ENCODE measurements at places on chromosomes 7 and 10.

- no peak for DNase-seq
Observed at GRCh38 chr10:101308051-101308450, 45.9 kb upstream of the BTRC start.

DNA sequence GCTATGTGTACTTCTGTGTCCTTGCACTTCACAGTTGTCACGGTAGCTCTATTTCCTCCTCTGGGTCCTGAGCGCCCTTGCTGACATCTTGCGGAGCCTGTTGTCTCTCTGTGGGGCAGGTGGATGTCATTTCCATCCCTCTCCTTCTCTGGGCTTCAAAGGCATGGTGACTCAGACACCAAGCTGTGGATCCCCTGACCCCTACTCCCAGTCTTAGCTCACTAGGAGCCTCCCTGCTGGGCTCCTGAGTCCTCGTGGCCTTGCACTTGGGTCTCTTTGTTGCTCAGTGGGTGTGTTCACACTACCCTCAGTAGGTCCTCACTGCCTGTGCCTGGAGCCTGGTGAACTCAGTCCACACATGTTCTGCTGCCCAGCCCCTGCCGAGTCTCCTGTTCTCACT lies 100.3 kb upstream of the PAX2 start:
- DNase-seq: no peak

- DNase-seq: no peak
Observed at GRCh38 chr7:6375348-6376101, 72.2 kb downstream of the DAGLB start.

DNA sequence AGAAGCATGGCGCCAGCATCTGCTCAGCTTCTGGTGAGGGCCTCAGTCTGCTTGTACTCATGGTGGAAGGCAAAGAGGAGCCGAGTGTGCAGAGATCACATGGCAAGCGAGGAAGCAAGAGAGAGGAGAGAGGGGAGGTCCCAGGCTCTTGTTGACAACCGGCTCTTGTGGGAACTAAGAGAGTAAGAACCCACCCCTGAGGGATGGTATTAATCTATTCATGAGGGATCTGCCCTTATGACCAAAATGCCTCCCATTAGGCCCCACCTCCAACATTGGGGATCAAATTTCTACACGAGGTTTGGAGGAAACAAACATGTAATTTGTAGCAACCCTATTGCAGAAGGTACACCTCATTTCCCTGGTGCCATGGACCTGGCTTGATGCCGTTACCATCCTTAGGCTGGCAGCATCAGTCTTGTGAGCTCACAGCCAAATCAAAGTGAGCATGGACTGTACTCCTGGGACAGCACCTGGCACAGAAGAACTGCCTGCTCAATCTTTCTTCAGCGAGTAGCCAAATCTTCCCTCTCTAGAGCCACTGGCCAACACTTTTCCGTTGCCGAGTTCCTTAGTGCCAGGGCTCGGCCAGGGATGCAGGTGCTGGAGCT lies 6.5 kb downstream of the BTBD16 start:
- no peak for DNase-seq

DNA sequence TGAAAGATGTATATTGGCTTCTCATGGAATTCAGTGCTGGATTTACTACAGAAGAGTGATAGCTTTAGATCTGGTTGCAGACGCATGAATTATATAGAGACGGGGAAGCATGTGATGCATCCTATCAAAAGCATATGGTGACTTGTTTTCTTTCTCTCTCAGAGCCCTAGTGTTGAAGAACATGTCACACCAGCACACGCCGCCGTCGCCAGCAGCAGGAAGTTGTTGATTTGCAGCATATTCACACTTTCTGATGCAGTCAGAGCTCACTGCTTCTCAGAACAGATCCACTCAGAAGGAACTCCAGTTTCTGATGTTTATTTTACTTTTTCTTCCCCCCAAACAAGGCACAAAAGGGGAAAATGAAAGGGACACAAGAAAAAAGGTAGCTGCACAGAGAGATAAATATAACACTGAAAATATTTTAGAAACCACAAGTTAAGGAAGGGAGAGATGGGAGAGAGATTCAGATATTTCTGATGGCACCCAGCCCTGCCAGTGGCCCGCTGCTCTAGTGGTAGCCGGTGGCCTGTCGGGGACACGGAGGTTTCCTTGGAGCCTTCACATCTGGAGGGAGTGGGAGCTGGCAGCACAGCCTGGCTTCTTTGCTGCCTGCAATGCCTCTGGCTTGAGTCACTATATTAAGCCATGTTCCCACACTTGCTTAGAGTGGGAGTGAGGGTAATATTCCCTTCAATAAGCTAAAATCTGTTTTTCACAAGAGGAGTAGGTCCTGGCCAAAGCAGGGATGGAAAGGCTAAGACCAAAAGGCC lies 123.2 kb downstream of the NRP1 start:
- peak; percentile 45 for DNase-seq

DNA sequence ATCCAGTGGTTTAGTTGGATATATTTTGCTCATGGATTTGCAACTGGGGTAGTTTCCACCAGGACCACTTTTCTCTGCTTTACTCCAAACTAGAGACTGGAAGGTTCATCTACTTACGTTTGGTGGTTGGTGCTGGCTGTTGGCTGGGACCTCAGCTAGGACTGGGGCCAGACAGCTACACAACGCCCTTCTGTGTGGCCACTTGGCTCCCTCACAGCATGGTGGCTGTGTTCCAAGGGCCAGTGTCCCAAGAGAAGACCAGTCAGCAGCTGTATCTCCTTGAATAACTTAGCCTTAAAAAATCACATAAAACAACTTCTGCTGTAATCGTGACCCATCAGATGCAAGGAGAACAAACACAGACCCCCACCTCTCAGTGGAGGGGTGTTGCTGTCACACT lies 4.2 kb upstream of the KCNH2 start:
- DNase-seq: no peak

GRCh38 chr10:30036811-30037210 lies 22.6 kb downstream of the JCAD start:
- no peak for DNase-seq

- DNase-seq: no peak
Observed at GRCh38 chr7:82430500-82431465, 12.8 kb downstream of the CACNA2D1 start.

GRCh38 chr7:22675421-22675820 lies 51.6 kb upstream of the IL6 start:
- no peak for DNase-seq

DNA sequence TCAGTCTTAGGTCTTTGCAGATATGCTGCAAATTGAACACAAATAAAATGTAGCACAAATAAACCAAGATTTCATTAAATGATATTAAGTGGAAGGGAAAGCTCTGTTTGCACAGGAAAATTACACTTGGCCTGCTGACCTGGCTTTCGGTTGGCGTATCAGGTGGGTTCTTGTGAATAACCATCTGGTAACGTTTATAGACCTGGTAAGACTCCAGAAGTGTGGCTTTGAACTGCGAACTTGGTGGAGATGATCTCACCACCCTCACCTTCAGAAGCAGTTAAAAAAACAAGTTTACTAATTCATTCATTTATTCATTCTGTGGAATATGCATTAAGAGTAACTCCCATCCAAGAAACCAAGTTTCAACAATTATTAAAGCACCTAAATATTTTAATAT lies 28.1 kb downstream of the ATE1 start:
- no peak for DNase-seq

DNA sequence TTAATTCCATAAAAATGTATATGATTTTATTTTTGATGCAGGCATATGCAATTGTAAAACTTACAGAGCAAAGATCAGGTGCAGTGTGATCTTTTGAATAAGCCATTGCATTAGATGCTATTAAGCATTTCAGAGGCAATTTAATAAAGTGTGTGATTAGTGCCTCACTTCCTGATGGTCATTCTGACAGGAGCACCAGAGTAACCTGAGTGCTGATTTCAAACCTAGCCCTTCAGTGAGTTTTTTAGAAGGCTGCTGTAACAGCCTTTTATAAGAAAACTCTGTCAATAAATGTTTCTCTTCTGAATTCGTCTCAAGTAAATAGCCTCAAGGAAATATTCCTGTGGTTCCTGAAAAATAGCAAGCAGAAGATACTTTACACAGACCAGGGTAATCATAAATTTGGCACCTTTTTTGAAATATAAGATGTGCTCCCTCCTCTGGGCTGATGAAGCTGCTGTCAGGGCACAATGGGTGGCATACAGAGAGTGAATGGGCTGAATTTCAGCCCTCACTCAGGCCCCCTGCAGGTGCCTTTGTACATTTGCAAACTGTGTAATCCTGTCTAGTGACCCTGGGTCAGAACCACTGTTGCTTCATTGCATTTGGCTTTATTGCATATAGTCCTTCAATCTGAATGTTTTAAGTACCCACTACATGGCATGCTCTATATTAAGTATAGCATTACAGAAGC lies 193.7 kb upstream of the CSTF2T start:
- no peak for DNase-seq

DNA sequence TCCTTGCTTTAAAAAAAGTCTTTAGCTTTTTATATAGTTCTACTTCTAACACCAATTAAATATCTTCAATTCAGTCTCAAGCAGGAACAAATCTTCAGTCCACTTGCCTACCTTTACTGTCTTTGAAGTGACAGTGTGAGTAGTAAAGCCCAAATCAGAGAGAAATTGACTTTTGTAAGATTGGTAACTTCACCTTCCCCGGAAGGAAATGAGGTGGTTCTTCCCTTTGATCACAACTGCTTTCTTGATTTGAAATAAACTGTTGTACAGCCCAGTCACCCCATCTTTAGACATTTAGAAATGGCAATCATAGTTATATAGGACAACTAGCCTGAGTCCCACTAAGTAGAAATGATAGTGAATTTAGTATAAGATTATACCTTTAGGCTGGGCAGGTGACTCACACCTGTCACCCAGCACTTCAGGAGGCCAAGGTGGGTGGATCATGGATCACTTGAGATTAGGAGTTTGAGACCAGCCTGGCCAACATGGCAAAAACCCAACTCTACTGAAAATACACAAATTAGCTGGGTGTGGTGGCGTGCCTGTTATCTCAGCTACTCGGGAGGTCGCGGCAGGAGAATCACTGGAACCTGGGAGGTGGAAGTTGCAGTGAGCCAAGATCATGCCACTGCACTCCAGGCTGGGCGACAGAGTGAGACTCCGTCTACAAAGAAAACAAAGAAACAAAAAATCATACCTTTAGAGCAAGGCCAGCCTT lies 4.7 kb downstream of the FAS start:
- no peak for DNase-seq

DNA sequence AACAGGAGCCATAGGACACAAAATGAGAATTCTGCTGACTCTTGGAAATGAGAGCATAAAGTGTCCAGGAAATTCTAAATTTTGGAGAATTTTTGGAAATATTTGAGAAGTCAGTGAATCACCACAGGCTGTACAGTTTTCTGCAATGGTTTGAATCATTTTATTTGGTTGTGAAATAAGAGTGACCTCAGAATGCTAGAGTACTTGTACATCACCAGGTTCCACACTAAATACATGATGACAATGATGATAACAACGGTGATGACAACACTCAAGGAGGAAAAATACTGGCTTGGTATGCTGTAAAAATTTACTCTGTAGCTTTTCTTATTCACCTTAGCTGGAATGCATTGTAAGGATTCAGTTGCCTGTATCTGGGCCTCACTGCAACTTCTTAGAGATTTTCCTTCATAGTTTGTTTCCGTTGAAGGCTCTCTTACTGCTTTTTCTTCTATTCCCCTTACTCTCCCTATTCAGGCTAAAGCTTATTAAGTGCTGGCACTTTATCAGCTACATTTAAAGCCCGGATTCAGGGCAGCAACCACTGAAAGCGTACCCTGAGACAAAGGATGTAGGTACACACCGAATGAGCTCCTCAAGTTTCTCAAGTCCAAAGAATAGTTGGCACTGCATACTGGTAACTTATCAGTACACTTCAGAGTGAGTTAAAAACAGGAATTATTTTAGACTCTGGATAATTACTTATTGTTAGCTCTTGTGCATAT lies 30.2 kb upstream of the NME8 start:
- DNase-seq: no peak

DNA sequence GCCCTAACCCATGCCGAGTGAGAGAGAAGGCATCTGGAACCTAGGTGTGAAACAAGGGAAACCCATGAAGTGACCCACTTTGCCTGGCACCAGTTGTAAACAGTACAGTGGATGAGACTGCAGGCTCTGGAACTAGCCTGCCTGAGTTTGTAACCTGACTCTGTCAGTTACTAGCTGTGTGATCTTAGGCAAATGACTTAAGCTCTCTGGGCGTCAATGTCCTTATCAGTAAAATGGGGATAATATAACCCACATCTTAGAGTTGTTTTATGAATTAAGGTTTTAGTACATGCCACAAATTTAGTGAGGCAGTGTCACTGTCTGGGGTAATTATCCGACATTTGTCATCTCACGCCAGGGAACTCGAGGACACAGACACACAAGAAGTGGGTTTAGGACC lies 82.9 kb upstream of the AGK start:
- DNase-seq: no peak

GRCh38 chr10:18235477-18235876 lies 95.3 kb downstream of the CACNB2 start:
- no peak for DNase-seq

DNA sequence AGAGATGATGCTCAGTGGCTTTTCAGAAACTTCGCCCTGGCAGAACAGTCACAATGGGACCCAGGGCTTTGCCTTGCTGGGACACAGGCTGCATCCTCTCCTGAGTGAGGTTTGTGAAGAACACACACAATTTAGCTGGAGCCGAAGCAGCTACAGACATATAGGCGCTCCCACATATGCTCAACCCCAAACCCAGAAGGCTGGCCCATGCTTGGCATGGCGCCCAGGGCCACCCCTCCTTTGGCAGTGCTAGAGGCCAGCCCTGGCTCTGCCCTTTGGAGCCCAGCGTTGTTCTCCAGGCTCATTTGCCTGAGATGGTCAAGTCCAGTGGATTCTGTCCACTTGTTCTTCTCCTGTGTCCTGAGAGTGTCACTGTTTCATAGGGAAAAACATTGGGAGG lies 94.4 kb downstream of the WDFY4 start:
- no peak for DNase-seq

DNA sequence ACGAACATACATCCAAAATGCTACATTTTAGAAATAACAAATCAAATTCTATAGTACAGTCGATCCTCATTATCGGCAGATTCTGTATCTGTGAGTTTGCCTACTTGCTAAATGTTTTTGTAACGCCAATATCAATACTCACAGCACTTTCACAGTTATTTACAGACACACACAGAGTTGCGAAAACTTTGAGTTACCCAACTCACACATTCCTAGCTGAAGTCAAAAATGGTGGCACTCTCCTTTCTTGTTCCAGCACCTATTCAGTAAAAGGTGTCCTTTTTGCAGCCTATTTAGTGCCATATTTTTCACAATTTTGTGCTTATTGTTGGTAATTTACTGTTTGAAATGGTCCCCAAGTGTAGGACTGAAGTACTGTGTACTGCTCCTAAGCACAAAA lies 161.7 kb downstream of the AKR1D1 start:
- no peak for DNase-seq

GRCh38 chr7:100372256-100372655 lies 1.0 kb upstream of the PILRA start:
- DNase-seq: no peak

- DNase-seq: no peak
Observed at GRCh38 chr10:22552888-22553378, 161.4 kb downstream of the PIP4K2A start.

GRCh38 chr10:129825826-129826225 lies 138.2 kb downstream of the EBF3 start:
- DNase-seq: no peak

- DNase-seq: no peak
Observed at GRCh38 chr7:71300086-71300485, 168.1 kb downstream of the GALNT17 start.

GRCh38 chr7:54831046-54831643 lies 72.1 kb upstream of the SEC61G start:
- DNase-seq: no peak

- DNase-seq: peak; percentile 68
Observed at GRCh38 chr7:37284805-37285231, 163.8 kb downstream of the ELMO1 start.
